ENCODE measurements at places on chromosomes 12 and 14. TPM values are rescaled to one million over a fixed set of nuclear protein-coding genes. Genes with fewer than 3 reads are reported as not detected.
A peak's percentile ranks its signal among the peaks of the same experiment; 100 is the strongest.

DNA sequence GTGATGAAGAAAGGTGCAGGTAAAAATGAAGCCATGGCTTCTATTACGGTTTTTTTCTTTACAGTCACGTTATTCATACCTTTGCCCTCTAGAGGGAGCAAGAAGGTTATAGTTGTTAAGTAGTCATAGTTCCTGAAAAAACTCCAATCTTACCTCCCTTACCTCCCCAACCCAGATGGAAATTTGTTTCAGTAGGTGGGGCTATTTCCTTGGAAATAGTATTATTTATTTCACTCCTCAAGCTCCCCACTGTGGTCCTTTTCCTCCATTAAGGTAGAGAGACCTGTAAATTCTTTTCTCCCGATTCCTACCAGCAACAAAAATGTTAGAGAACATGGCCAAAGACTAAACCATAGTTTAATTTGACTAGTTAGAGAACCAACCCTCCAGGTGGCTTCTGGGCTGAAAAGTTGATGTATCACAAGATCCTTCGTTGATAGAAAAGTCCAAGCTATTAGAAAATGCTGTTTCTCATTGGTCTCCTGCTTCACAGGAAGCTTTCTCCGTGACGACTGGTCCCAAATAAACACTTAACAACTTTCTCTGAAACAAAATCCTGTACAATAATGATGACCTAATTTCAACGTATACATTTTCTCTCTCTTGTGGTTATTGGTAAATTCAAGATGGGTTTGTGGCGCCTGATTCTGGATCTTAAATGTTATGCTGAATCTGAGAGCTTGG is 43.5 kb downstream of the TMX1 start:
- no peak for DNase-seq

- DNase-seq, result peak; percentile 65
These were observed 96.5 kb downstream of the LGMN start for GRCh38 chr14:92651758-92652406.

- DNase-seq, result no peak
These were observed 68.9 kb downstream of the SPPL3 start for GRCh38 chr12:120835304-120835612.

DNA sequence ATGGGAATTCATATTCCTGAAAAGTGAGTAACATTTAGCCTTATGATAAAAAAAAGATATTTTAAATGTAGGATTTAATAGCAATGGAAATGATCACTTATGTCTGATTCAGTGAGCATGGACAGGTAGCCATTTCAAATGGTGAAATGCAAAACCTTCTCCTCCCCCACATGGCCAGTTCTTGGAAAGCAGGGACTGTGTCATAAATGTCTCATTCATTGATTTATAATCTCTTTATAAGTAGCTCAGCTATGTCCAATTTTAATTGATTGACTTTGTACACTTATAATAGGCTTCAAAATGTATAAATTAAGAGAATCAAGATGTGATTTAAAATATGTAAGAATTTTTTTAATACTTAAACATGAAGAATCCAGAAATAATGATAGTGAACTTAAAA is 24.6 kb upstream of the SCFD1 start:
- no peak for DNase-seq

DNA sequence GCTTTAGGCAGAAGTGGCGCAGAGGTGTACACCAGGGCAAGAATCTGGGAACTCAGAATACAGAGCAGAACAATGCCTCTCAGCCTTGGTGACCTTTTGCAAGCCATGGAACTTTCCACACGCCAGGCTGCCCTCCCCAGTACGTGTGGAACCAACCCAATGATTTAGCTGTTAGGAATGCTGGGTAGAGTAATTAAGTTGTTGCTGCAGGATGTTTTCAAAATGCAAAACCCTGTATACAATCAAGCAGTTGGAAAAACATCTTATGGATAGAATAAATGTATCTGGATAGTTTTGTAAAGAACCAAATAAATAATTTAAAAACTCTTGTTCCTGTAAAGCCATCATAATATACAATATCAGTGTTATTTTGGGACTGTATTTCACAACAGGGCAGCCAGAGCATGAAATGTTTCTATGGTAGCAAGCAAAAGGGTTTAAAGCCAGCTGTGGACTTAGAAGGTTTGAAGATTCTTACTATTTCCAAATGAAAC is 19.4 kb downstream of the PPP1R36 start:
- no peak for DNase-seq

- no peak for DNase-seq
These were observed 230.2 kb downstream of the SLC41A2 start for GRCh38 chr12:104727726-104728465.

GRCh38 chr12:42502682-42503081 is 86.9 kb downstream of the PRICKLE1 start:
- DNase-seq, result no peak

- DNase-seq, result no peak
These were observed 15.9 kb downstream of the PRKAB1 start for GRCh38 chr12:119683816-119684215.

GRCh38 chr14:100384819-100385813 is 62.0 kb downstream of the SLC25A47 start:
- no peak for DNase-seq

GRCh38 chr12:103128862-103129501 is 171.5 kb downstream of the ASCL1 start:
- DNase-seq, result no peak

DNA sequence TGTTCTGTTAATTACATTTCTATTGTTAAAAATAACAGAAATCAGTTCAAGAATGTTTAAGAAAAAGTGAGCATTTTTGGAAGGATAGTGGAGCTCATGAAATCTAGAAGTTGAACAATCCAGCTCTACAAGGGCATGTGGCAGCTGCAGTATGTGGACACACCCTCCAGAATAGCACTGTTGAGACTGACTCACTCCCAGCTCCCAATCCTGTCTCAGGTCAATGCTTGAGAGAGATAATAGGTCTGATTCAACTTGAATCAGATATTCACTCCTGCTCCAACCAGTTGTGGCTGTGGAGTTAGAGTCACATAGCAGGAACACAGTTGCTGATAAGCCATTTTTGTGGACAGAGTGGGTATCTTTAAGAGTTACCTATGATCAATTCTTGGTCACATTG is 113.0 kb upstream of the NTF3 start:
- peak; percentile 7 for DNase-seq

- DNase-seq, result no peak
These were observed 167.4 kb downstream of the SNAPC1 start for GRCh38 chr14:61929651-61930050.

GRCh38 chr14:43651896-43652295 is 855.2 kb downstream of the FSCB start:
- DNase-seq, result no peak

GRCh38 chr14:106691601-106692291 is 1165.4 kb downstream of the TMEM121 start:
- no peak for DNase-seq

DNA sequence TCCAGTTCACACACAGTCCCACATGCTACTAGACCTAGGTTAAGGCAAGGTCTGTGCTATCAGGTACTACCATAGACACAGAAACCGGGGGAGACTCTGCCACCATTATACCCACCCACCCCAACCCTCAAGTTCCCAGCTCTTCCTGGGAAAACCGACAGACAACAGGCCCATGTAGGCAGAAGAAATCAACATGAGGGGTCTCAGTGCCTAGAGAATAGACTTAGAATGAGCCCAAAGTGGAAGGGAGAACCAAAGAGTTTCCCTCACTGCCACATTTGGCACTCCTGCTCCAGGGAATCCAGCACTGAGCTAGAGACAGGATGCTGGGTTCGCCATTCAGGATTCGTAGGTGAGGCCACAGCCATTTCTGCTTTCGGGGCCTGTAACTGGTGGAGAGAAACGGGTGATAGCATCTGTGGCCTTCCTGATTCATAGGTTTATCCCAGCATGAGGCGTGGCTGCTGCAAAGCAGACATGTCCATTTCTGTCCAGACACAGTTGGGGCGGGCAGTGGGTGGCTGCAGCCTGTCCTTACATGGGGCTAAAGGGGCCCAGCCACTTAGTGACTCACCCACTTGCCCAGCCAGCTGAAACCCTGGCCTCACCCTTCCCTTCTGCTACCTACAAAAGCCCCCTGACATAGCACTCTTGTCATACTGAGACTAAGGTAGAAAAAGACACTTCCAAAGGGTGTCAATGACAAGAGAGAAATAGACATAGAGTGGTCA is 69.4 kb downstream of the IRF2BPL start:
- DNase-seq, result peak; percentile 36

- no peak for DNase-seq
These were observed 1154.8 kb downstream of the TMEM121 start for GRCh38 chr14:106681161-106681560.

DNA sequence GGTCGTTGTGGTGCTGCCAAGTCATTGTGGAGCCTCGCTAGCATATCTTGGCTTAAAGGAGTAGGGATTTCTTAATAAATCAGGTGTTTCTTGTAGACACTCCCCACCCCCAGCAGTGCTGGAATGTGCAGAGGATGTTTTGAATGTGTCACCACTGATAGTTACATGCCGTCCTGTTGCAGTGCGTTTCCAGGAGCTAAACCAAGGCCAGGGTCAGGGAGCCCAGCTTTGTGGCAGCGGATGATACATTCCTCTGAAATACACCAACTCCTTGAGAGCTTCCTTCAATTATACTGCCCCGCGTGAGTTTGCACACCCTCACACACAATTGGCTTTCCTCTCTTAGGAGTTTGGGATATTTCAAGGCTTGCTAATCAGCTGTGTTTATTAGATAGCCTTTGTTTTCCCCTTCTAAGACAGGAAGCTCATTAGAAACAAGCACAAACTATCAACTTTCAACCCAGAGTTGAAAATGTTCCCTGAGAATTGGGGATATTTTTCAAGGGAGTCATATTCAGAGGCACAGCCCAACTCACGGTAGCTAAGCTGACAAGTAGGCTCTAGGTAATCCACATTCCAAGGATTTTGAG is 154.9 kb downstream of the C12orf75 start:
- DNase-seq, result no peak

DNA sequence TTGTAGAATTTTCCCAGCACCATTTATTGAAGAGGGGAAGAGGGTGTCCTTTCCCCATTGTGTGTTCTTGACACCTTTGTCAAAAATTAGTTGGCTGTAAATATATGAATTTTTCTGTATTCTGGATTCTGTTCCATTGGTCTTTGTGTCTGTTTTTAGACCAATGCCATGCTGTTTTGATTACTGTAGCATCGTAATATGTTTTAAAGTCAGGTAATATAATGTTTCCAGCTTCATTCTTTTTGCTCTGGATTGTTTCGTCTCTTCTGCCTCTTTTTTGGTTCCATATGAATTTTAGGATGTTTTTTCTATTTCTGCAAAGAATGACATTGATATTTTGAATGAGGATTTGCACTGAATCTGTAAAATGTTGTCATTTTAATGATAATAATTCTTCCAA is 331.9 kb upstream of the RGS6 start:
- no peak for DNase-seq

DNA sequence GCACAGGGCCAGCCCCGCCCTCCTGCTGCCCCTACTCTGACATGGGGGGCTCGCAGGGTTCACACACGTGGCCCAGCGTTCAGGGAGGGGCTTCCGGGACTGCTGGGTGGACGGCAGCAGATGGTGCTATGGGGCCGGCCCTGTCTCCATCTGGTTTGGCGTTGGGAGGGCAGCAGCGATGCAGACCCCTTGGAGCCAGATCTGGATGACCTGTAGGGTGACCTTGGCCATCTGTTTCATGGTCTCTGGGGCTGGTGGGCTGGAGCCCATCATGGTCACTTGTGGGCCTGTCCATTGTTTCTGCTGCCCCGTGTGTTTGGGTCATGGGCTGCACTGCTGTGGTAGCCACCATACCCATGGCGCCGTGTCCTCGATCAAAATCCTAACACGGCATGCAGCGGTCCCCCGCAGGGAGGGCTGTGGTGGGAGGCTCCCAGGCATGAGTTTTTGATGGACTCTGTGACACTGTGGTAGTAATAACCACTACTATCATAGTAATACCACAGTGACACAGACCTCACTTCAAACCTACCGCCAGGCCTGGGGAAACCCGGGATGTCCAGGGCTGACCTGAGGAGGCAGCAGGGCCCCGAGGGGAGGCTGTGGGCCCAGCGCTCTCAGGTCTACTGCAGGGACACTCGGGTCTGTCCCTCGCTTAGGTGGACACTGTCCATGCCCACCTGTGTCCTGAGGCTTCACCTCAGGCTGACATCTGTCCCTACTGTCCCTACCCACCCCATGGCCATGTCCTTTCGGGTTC is 359.4 kb downstream of the TMEM121 start:
- DNase-seq, result peak; percentile 14

DNA sequence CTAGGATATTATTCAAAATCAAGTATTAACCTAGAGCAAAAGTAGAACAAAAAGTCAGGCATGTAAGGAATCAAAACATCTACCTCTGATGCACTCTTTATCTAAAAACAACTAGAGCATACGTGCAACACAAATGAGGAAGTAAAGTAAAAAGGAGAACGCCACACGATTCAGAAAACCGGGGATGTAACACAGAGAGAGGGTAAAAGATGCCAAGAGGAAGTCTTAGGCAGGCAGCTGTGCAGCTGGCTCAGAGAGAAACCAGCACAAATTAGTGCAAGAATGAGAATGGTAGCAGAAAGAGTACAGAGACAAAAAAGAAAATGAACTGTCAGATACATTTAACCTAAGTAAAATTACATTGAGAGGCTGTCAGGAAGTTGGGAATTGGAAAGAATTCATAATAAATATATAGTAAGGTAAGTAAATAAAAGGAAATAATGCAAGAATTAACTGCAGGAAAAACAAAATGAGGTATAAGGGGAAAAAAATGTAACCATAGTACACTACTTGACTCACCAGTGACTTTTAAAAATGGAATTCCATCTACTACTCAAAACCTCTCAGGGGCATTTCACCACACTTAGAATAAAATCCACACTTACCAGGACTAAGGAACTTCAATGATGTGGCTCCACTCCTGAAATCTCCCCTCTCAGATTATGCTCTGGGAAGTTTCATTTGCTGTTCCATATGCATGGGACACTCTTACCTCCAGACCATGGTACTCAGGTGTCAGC is 17.1 kb downstream of the BCAT1 start:
- DNase-seq, result no peak

Gene FICD
- total RNA-seq, result 5.3 TPM

Gene RGS6
- total RNA-seq, result 0.43 TPM

Gene SLC38A2
- total RNA-seq, result 128 TPM

Gene IL31
- not detected for total RNA-seq

Gene CLEC1B
- not detected for total RNA-seq

Gene ATXN2
- total RNA-seq, result 64.2 TPM

Gene PRPH
- 5.5 TPM for total RNA-seq

Gene DDX23
- 79.8 TPM for total RNA-seq

Gene RNASE3
- not detected for total RNA-seq

Gene ZNF891
- 1.6 TPM for total RNA-seq

Gene TPPP2
- total RNA-seq, result 0.28 TPM

Gene DDN
- total RNA-seq, result not detected

Gene GPR84
- not detected for total RNA-seq

Gene FAM90A1
- total RNA-seq, result 0.49 TPM

Measured in left colon (tissue), 2 donors.